ENCODE measurements at places on chromosomes 7 and 10. TPM values are rescaled to one million over a fixed set of nuclear protein-coding genes. Genes with fewer than 3 reads are reported as not detected.
A peak's percentile ranks its signal among the peaks of the same experiment; 100 is the strongest.

GRCh38 chr10:88200312-88201032 is 337.0 kb downstream of the PTEN start:
- ATAC-seq, result no peak

DNA sequence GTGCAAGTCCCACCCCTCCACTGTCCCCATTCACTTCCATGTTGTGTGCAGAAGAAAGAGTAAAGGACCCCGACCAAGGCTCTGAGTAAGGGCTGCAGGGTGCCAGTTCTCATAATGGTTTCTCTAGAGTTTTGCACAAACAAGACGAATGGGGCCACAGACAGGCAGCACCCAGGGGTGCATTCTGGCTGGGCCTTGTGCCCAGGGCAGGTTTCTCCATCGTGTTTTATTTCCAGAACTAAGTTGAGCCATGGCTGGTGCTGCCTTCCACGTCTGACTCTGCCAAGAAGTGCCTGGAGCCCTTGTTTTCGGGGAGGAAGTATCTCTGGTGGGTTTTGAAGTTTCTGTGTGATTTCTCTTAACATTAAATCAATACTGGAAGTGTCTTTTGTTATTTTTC is 95.0 kb upstream of the SDK1 start:
- no peak for ATAC-seq

DNA sequence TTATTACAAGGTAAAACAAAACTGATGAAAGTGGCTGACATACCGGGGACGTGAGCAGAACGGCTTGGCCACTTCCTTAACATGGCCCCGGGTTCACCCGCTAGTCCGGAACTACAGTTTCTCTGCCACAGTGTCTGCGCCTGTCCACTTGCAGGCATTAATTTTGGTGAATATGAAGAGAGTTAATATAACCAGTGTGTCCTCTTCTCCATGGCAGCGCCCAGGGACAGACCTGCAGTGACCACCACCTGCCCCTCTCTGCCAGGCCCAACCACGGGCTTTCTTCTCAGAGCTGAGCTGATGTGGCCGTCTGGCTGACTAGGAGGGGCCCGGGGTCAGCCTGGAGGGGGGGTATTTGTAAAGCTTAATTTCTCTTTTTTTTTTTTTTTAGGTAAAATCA is 1.1 kb upstream of the NDUFB2 start:
- ATAC-seq, result no peak

DNA sequence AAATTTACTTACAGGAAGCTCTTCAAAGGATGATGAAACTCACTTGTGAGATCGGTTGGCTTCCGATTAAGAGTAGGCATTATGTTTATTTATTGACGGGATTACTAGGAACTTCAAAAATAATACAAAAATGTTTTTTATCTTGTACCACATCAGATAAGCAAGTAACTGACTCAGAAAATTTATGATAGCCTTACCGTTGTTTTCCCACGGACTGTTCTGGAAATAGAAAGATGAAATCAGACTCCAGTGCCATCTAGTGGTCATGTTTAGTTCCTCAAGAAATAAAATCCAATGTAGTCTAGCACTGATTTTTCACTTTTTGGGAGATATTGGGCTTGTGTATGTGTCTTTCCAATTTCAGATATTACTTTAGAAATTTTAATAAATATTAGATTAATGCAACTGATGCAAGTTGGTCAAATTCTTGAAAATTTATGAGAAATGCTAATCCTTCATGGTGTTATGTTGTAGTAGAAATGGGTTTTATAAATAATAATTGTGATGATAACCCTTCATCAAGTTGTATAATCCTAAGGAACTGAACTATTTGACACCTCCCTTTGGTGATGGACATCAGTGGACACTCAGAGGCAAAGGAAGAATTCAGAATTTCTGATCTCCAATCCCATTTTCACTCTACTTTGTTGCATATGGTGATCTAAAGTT is 168.8 kb downstream of the TMEM26 start:
- ATAC-seq, result peak; percentile 50

PTTG1IP2 gene
- not detected for total RNA-seq

All from esophagus mucosa (tissue), 1 donor.